ENCODE measurements at places on chromosomes 11 and 22.

GRCh38 chr11:48111891-48112290 is 104.7 kb upstream of the OR4B1 start:
- DNase-seq: no peak
- no peak overlapping the region for H3K4me3 ChIP-seq
- H3K27ac ChIP-seq: no peak overlapping the region

GRCh38 chr11:16792426-16792825 is 54.0 kb downstream of the C11orf58 start:
- no peaks in the 10 kb centered on the region for H3K4me1 ChIP-seq
- no peak overlapping the region for H3K4me3 ChIP-seq
- H3K36me3 ChIP-seq: no peaks in the 10 kb centered on the region
- no peak for DNase-seq
- H3K27me3 ChIP-seq: no peaks in the 10 kb centered on the region
- H3K27ac ChIP-seq: no peak overlapping the region

GRCh38 chr22:20494978-20495860 is at the start of gene KLHL22:
Gene KLHL22 (minus strand): TSS chr22:20495795. CDS start chr22:20489211, 6,584 bp downstream.
- H3K36me3 ChIP-seq: no peaks in the 10 kb centered on the region
- peak within 1 kb of the TSS; percentile 99 for H3K27ac ChIP-seq
- H3K4me3 ChIP-seq: peak within 1 kb of the TSS; percentile 52

DNA sequence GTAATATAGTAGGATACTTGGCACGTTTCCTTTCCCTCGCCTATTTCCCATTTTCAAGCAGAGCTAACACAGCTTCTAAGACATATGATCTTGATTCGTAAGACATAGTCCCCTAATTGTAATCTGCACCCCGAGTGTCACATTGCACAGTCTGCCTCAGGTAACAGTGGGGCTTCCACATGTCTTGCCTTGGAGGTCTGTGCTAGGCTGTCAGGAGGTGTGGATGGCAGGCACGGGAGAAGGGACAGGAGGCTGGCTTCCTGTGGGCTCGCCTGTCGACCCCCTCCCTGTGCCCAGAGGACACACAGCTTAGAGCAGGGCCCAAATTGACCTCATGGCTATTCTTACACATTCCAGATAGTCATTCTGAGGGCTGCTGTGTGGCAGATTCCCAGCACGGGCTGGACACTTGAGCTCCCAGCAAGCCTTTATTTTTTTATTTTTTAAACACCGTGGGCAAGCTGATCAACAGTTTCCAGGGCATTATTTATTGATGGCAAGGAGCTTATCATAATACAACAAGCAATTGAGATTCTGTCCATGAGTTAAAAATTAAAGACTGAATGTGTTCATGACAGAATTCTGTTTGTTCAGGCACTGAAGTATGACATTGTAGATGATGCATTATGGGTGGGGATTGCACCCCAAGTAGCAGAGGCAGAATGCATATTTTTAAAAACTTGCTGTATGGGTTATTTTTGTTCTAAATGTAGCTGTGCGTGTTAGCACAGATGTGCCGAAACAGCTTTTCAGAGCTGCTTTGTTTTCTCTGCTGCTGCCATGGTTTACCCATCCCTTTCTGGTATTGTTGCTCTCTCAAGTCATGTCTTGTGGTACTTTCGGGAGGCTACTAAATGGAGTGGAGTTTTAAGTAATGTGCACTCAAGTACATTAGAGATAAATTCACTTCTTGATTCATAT is 113.0 kb downstream of the ATXN10 start:
- peaks cover 16% of the 10 kb centered on the region for H3K4me1 ChIP-seq
- DNase-seq: no peak

DNA sequence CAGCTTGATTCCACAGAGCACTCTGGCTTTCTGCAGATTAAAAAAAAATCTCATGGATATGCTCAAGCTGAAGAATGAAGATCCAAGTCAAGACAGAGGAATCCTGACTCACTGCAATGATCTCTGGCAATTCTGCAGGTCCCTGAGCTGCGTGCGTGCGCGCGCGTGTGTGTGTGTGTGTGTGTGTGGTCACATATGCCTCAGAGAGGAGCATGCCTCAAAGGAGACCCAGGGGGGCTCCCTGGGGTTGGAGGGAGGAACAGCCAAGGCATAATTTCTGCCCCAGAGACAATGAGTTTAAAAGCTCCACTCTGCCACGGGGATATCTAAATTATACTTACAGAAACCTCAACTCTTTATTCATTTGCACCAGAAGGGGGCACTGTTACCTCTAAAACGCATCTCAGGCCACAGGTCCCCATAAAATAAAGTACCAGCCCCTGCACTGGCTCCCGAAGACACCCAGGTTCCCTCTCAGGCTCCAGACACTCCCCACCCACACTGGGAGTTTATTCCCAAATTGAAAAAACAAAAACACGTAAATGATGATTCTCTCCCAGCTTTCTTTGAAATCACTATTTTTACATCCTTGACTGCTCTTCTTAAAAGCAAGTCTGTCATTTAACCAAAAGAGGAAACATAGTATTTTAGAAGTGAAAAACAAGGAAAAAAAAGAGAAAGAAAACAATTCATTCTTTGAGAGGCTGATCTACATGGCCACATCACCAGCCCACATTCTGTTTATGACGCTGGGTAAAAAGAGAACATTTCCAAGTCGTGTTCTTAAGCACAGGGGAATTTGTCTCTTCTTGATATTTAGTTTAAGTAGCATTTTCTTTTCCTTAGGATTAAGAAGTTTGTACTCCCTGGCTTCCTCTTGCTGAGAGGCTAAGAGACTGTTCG is 401.0 kb downstream of the LARGE1 start:
- H3K4me1 ChIP-seq: no peaks in the 10 kb centered on the region
- H3K36me3 ChIP-seq: no peaks in the 10 kb centered on the region
- H3K27me3 ChIP-seq: no peaks in the 10 kb centered on the region
- H3K27ac ChIP-seq: peak overlapping the region; percentile 8

DNA sequence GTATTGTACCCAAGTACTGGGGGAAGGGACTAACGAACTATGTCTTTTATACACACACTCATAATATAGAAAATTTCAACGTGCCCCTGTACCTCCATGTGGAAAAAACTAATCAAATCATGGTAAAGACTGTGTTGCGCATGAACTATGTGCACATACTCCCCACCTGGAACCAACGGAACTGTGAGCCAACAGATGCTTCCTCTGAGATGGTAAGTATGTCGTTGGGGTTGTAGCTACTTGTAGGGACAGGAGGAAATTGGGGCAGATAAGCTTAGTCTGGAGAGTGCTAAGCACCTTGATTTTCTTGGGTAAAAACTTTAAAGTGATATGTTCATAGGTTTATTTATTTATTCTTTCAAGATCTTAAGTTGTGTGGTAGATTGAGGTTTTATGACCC is 40.1 kb downstream of the GLYAT start:
- no peak overlapping the region for H3K27ac ChIP-seq
- no peaks in the 10 kb centered on the region for H3K36me3 ChIP-seq
- no peak overlapping the region for H3K4me3 ChIP-seq
- no peaks in the 10 kb centered on the region for H3K27me3 ChIP-seq
- DNase-seq: no peak

DNA sequence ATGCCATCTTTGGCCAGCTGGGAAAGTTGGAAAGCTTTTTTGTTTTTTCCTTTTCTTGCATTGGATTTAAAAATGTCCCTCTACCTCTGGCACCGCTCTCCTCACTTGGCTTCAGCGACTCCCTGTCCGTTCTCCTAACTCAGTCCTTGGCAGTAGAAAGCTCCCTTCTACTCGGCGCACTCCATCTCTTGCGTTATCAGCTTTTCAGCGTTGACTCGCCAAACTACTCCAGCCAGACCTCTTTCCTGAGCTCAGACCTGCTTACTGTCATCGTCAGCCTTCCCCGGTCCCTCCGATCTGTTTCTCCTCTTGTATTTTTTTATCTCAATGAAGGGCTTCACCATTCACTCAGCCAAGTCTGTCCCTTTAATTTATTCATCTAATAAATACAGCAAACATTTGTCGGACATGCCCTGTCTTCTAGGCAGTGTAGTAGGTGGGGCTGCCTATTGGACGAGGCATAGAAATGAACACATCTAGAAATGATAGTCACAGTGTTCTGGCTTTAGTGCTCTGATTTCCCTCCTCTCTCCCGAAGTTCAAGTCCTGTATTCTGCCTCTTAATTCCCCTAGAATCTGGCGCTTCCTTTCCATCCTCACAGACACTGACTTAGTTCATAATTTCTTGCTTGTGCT is 839 bp downstream of the CEP164 start:
- DNase-seq: no peak
- H3K4me1 ChIP-seq: peaks cover 4% of the 10 kb centered on the region
- no peaks in the 10 kb centered on the region for H3K36me3 ChIP-seq
- H3K27ac ChIP-seq: peak overlapping the region; percentile 79
- peak overlapping the region; percentile 90 for H3K4me3 ChIP-seq
- H3K27me3 ChIP-seq: no peaks in the 10 kb centered on the region

GRCh38 chr11:110891411-110891810 is 179.2 kb upstream of the ARHGAP20 start:
- no peaks in the 10 kb centered on the region for H3K27me3 ChIP-seq
- no peak overlapping the region for H3K27ac ChIP-seq
- H3K4me3 ChIP-seq: no peak overlapping the region
- no peak for DNase-seq

DNA sequence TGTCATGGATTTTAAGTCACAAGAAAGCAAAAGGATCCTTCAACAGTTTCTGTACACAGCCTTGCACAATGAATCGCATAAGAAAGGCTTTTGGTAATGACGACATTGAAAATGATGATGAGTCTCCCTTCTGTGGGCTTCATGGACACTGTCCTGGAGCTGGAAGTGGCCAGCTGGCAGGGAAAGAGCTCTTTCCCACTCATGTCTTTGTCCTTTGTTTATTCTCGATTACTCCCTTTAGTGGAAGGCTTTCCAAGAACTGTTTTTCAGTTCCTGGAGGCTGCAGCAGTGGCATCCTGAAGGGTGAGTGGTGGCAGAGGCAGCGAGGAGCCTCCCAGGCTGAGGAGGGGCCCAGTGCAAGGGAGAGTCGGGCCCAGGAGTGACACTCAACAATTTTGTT is 505.2 kb downstream of the NTM start:
- no peaks in the 10 kb centered on the region for H3K36me3 ChIP-seq
- H3K27ac ChIP-seq: no peak overlapping the region
- no peak for DNase-seq
- no peak overlapping the region for H3K4me3 ChIP-seq
- no peaks in the 10 kb centered on the region for H3K27me3 ChIP-seq

Measured in ovary (tissue), 10 donors.